Endodermal cell (in vitro differentiated cells): ENCODE measurements at places on chromosomes 7 and 10. TPM values are rescaled to one million over a fixed set of nuclear protein-coding genes. Genes with fewer than 3 reads are reported as not detected.

Gene FZD8
- total RNA-seq, result 133 to 147 TPM (median 142 TPM) in 3 replicates

Gene GNGT1
- total RNA-seq, result 0.11 and 0.22 TPM in 2 replicates

Gene SHH
- total RNA-seq, result 1.3 to 1.9 TPM (median 1.6 TPM) in 3 replicates

Gene TMEM176B
- total RNA-seq, result 0.31 and 0.38 TPM in 2 replicates

Gene CFAP58
- 0.80 to 0.97 TPM (median 0.89 TPM) in 3 replicates for total RNA-seq

Gene RNF148
- 0.88 and 0.95 TPM in 2 replicates for total RNA-seq

Gene NUDT13
- 1.6 to 3.9 TPM (median 3.5 TPM) in 3 replicates for total RNA-seq

Gene CLDN4
- 5.6 and 7.3 TPM in 2 replicates for total RNA-seq

Gene FOXP2
- 13.8 to 17.0 TPM (median 14.9 TPM) in 3 replicates for total RNA-seq

Gene CRCP
- 22.0 and 25.9 TPM in 2 replicates for total RNA-seq

Gene PRSS37
- total RNA-seq, result not detected in 2 replicates

Gene SFRP4
- total RNA-seq, result not detected in 3 replicates
